ENCODE measurements at places on chromosomes 12 and 14.
A peak's percentile ranks its signal among the peaks of the same experiment; 100 is the strongest.

GRCh38 chr14:74663884-74664283, 49.0 kb downstream of the AREL1 start:
- no peak for DNase-seq

DNA sequence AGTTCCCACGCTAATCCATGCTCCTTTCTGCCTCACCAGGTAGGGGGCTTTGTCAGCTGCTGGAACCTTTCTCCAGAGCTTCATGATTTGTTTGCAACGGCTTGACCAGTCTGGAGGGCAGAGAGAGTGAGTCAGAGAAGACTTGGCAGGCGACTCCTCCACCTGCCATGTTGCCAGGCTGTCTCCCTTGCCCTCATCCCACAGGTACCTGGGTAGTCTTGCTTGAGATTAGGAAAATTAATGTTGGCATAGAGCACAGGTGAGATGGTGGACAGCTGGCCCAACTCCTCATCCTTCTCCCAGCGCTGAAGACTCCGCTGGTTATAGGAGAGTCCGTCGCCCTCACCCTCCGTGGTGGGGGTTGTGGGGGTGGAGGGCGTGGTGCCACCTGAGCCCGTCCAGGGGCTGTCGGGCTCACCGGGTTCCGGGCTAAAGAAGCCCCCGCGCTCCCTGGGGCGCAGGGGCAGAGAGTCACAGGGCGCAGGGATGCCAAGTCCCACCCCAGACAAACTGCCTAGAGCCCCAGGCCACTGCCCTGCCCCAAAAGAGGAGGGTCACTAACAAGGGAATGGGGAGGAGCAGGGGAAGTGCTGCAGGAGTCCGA, 18.6 kb downstream of the KMT2D start:
- no peak for DNase-seq

- DNase-seq, result no peak
Measured at GRCh38 chr14:36505181-36505815, 14.7 kb downstream of the NKX2-1 start.

DNA sequence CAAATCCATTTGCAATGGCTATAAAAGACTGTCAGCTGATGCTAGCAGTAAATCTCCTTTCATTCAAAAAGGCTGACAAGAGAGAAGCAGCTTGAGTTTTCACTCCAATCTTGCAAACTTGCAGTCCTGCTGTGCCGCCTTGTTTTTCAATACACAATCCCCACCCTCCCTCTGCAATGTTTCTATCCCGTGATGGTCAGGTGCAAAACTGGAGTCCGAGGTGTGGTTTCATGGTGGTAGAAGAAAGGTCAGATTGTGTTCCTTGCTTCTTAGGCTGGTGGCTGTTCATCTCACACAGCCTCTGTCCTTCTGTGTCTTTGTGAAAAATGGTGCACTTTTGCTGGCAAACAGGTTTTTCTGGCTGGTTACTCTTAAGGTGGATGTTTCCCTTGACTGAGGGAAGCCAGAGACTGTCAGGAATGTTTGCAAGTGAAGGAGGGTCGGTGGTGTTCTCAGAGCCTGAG, 27.7 kb upstream of the TBX3 start:
- DNase-seq, result no peak

DNA sequence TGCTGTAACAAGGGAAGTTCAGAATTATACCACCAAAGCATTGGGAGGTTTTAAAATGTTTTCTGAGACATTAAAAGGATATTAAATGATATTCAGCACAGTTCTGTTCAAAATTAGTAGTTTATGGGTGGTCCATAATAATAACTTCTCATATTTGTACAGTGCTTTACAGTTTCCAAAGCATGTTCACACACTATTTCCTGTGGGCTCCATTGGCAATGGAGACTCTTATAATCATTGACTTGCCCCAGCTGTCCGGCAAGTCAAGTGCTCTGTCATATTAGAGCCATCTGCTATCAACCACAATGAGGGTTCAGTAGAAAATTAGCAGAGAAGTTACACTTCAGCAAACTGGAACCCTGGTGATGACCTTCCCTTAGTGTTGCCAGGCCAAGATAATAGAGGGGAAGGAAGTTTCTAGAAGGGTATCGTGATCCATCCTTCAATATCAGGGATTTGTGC, 526.6 kb upstream of the CCDC196 start:
- DNase-seq, result no peak

DNA sequence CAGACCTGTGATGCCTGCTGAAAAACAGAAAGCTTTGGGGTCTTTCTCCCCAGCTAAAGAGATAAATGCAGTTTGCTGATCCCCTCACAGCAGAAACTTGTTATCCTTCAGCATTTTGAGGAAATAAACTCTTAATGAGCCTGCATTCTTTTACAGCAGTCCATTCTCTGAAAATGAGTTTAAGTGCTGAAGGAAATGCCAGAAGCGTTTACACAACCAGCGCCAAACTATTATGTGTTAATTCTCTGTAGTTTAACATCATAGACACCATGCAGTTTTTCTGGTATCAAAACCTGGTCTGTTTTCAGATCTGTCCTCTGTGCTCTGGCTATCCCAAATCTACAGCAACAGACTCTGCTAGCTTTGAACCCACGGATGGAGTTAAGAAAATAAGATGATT, 291.3 kb downstream of the NPAS3 start:
- no peak for DNase-seq

DNA sequence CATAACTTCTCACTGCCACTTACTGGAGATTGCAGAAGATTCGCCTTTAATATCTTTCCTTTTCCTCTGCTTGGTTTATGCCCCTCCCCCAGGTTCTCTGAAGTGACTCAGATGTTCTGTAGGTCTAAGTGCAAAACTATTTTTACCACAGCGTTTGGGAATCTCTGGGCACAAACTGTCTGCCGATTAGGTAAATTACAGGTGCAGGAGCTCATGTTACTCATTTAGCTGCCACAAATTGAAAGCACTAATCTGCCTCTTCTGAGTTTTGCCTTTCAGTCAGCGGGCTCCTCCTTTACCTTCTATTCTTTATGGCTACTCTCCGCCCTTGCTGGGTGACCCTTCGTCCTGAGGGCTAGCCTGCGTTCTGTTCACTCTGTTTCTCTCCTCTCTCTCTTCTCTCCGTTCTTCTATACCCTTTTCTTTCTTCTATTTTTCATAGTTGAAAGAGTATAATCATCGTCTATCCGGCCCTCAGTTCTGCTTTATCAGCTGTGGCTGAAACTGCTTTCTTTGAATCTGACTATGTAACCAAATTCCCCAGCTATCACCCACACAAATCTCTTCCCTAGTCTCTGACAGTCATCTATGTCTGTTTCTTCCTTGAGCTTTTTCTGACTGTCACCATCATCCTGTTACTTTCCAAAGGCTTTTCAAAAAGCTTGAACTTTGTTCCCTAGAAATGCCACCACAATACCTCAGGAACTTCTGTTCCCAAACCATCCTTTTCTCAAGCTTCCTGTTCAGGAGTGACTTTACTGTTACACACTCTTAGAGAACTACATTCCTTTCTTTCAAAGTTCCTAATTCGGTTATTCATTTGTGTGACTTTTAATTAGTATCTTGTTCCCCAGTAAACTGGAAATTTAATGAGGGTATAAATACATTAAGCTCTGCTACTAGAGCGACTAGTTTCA, 4.3 kb upstream of the MYF6 start:
- no peak for DNase-seq

GRCh38 chr12:51482929-51483697, 58.5 kb downstream of the SLC4A8 start:
- DNase-seq, result peak; percentile 21

GRCh38 chr14:94532447-94532846, 23.2 kb upstream of the SERPINA12 start:
- no peak for DNase-seq

DNA sequence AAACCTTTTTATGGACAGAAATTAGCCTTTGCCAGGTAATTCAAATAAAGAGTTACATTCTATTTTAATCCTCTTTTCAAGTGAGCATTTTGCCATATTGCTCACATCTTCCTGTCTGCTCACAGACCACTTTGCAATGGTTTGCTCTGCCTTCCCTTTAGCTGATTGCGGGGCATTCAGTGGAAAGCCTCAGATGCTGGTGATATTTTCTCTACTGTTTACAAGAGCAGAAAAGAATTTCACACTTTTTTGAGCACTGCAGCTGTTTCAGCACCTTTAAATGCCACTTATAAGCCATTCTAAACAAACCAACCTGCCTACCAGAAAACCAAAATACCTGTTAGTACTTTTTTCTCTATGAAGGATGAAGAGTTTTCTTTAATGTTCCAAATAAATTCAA, 195.7 kb upstream of the LRIG3 start:
- no peak for DNase-seq

DNA sequence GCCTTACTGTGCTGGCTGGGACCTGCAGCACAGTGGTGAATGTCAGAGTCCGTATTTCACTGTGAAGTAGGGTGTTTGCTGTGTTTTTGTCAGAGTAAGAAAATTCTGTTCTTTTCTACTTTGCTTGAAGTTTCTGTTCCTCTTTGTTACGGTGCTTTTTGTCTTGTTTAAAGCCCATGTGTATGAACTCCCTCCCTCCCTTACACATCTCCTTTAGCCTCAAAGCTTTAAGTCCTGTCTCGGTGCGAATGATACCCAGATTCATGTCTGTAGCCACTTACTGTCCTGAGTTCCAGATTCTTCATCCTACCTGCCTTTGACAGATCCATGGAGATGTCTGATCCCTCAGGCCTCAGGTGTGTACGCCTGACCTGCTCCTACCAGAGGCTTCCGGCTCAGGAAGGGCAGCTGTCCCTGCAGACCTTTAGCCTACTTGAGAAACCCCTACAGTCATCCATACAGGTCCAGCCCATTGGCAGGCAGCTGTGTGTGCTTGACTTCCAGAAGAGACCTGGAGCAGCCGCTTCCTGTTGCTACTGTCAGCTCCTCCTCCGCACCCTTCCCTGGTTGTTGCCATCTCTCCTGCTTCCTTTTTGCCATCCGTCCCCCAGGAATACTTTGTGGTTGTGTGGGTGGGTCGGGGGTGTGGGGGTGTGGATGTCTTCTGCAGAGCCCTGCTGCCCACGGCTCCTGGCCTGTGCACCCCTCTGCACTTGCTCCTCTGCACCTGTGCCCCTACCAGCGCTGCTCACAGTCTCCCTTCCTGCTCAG, 72.9 kb downstream of the DDX51 start:
- DNase-seq, result no peak

DNA sequence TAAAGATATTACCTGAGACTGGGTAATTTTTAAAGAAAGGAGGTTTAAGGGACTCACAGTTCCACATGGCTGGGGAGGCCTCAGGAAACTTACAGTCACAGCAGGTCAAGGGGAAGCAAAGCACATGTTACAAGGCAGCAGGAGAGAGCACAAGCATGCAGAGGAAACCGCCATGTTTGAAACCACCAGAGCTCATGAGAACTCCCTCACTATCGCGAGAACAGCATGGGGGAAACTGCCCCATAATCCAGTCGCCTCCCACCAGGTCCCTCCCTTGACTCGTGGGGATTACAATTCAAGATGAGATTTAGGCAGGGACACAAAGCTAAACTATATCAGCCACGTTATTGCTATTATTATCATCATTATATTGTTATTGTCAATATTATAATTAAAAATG, 138.7 kb downstream of the RIMBP2 start:
- DNase-seq, result no peak

DNA sequence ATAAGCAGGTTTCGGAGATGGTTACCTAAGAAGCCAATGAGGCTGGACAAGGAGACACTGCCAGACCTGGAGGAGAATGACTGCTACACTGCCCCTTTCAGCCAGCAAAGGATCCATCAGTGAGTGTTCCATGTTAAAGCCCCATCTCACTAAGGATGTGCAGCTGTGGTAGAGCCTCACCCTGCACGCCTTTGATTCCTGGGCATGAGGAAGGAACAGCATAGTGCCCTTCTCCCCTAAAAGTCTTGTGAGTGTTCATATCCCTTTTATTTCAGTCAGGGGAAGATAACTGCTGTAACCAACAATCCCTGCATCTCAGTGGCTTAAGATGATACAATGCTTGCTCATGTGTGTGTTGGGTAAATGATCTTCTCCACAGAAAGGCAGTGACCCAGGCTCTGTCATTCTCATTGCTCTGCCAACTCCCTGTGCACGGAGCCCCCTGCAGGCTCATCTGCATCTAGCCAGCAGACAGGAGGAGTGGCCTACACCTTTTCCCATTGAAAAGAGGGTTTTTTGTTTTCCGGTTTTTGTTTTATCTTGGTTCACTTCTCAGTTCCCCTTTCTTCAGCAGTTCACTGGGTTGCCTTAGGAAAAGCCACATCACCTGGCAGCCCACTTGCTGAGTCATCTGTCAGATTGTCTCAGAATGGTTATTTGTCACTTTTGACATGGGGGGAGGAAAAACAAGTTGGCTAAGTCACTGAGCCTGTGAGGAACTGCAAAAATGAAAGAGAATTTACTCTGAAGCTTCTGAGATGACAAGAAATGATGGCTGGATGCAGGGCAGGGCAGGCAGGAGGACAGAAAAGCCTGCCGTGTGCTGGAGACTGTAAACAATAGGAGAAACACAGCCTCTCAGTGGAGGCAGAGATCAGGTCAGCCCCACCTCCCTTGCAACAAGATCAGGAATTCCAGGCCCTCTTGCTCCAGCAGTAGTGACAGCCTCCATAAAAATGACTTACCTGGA, 193.3 kb downstream of the ANO4 start:
- no peak for DNase-seq

All from stimulated activated CD4-positive, alpha-beta T cell treated with anti-CD3 and anti-CD28 coated beads, Interleukin-4, amount 100 ng/mL, for 4 hours (primary cell).